ENCODE measurements at places on chromosomes 2 and 18.

GRCh38 chr2:159160954-159161353 is 125.5 kb downstream of the WDSUB1 start:
- no peak for DNase-seq

GRCh38 chr18:33195795-33196194 is 244.7 kb downstream of the CCDC178 start:
- DNase-seq, result no peak

- peak; percentile 88 for DNase-seq
Measured at GRCh38 chr2:24873619-24874018, 46.4 kb downstream of the ADCY3 start.

- DNase-seq, result no peak
Measured at GRCh38 chr2:98936353-98937351, 627 bp upstream of the CRACDL start.

- no peak for DNase-seq
Measured at GRCh38 chr2:67256892-67257291, 140.2 kb upstream of the ETAA1 start.

- no peak for DNase-seq
Measured at GRCh38 chr2:158413581-158413980, 43.0 kb downstream of the CCDC148 start.

DNA sequence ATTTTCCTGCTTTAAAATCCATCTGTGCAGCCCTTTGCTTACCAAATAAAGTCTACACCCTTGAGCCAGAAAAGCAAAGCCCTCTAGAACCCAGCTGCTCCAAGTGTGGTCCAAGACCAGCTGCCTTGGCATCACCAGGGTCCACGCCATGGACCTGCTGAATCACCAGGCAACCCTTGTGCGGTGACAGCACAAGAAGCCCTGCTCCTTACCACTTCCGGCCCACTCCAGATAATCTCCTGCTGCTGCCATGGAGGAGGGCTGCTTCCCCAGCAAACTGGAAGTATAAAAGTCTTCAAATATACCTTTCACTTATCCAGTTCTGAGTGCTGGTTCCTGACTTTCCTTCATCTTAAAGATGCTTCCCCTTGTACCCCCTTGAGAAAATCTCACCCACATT is 106.0 kb upstream of the PKDCC start:
- no peak for DNase-seq

GRCh38 chr2:11495844-11496681 is 30.1 kb upstream of the E2F6 start:
- DNase-seq, result no peak

DNA sequence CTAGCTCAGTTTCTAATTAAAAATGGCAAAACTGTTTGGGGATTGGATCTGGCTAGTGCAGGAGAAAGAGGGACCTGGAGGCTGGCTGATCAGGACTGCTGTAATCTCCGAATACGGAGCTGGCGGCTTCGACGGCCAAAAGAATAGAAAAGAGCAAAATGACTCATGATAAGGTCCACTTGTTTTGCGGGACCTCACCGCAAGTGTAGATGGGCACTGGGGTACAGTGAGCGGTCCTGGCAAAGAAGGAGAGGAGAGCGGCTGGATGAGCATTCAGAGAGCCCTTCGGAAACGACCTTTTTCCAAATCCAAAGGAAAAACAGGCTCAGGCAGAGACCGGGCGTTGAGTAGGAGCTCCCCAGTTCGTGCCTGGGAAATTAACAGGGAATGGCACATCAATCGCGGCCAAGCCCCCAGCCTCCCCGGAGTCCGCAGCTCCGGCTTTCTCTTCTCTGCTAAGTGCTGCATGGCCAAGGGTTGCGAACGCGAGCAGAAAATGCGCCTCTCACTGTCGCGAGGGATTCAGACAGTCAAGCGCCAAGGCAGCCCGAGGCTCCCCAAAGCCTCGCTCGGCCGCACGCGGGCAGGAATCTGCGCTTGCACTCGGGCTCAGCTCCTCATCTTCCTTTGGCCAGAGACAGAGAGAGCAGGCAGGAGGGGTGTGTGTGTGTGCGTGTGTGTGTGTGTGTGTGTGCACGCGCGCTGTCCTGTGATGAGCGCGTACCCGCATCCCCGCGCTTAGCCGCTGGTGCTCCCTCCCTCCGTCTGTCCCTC is 1.8 kb downstream of the DCC start:
- DNase-seq, result no peak

GRCh38 chr2:42663828-42664227 is 95.4 kb downstream of the MTA3 start:
- no peak for DNase-seq

GRCh38 chr2:112725545-112726457 is 5.0 kb downstream of the NT5DC4 start:
- peak; percentile 53 for DNase-seq

DNA sequence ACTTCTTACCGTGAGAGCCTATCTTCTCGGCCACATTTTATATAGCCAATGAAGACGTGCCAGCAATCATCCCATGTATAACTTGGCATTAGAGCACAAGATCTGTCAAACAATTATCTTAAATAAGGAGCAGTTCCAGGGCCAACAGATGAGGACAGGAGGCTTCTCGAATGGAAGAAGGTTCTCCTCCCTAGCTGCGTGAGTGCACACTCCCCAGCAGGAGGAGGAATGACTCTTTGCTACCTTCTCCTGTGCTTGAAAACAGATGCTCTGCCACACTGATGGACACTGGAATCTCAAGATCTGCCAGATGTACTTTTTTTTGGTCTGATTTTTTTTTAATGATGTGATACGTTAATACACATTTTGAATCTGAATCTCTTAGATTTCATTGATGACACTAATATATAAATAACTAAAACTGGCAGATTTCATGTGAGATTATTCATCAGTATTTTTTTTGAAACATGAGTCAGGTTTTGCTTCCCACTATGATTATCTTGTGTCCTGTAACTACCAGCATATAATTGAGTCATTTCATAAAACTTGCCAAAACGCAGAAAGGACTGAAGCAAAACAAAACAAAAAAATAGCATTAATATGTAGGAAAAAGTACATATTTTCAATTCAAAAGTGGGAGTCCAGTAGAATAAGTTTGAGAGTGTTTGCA is 626 bp upstream of the VIT start:
- DNase-seq, result no peak

DNA sequence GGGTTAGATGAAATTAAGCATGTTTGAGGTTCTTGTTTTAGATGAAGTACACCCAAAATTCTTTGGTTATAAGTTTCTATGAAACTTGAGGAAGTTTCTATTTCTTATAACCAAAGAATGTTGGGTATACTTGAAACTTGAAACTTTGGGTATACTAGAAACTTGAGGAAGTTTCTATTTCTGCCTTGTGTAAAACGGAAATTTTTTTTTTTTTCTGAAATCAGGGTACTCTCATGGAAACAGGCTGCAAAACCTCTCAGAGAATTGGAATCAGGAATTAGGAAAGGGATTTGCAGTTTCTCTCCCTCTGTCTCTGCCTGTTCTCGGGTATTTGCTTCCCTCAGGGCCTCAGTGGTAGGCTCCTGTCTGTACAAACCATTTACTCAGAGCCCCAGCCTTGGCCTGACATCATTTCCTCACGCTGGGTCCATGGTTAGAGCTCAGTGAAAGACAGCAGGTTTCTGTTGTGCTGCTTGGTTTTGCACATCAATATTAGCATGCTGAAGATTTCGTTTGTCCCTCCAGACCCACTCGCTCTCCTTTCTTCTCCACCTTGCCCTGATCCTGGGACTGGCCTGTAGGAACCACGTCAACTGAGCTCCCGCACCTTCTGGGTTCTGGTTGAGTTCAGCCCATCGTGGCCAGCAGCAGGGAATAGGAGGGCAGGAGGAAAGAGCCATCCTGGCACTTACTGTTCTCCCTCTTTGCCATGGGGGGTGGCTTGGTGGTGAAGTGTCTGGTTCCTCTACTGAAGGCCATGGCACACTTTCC is 106.4 kb downstream of the POLR1A start:
- DNase-seq, result peak; percentile 71

Data from mesenteric fat pad (tissue), 1 donor.